Kidney tubule cell (primary cell): ENCODE measurements at places on chromosomes 2 and 18.

DNA sequence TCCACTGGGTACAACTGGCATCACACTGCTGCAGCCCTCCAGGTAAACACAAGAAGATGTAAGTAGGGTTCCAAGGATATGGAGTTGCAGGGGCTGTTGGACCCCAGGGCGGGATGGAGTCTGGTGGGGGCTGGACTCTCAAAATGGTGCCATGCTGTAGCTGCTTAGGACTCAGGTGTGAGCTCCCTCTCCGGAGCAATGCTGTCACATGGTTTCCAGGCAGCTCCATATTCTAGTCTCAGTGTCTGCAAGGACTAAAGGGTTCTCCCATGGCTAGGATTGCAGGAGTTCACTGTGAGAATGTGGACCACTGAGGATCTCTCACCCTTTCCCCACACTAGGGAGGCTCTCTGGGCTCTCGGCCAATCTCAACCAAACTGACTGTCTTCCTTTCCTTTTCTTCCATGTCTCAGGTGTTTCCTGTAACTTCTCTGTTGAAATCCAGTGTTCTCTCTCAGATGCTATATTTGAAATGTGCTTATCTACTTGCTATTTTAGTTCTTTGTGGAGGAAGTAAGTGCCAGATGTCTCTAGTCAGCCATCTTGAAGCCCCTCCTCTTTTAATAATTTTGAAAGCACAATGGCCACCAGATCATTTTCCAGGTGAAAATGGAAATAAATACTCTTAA lies 57.6 kb downstream of the CCNT2 start:
- DNase-seq, result no peak

DNA sequence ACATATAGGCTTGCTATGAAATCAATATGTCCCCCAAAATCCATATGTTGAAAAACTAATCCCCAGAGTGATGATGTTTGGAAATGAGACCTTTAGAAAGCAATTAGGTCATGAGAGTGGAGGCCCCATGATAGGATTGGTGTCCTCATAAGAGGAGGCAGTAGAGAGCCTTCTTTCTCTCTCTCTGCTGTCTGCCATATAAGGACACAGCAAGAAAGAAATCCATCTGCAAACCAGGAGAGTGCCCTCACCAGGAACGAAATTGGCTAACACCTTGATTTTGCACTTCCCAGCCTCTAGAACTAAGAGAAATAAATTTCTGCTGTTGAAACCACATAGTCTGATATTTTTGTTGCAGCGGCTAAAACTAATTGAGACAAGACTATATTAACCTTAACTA lies 89.5 kb downstream of the NBAS start:
- DNase-seq, result no peak

DNA sequence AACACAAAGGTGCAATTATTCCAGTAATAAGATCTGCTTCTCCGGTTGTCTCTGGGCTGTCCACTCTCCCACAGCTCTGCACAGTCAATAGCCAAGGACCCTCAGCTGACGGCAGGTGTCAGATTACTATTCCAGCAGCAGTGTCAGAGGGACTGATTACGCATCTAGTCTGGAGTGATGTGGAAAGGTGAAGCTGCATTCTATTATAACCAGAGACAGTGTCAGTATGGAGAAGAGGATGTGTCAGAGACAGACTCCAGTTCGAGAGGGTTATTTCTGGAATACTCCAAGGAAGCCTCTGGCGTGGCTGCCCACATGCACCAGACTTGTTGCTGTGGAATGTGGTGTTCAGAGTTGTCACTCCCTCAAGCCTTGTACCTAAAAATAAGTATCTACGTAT lies 163.6 kb upstream of the TMEM200C start:
- peak; percentile 58 for DNase-seq

DNA sequence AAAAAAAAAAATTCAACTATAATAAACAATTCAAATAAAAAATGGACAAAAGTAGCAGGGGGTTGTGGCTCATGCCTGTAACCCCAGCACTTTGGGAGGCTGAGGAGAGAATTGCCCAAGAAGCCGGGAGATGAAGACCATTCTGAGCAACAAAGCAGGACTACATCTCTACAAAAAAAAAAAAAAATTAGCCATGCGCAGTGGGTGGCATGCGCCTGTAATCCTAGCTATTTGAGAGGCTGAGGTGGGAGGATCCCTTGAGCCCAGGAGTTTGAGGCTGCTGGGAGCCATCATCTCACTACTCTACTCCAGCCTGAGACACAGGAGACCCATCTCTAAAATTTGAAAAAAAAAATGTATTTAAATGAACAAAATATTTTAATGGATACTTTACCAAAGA lies 4.4 kb upstream of the CACNB4 start:
- no peak for DNase-seq

GRCh38 chr2:185128996-185129395 lies 530.7 kb downstream of the ZNF804A start:
- no peak for DNase-seq

- peak; percentile 53 for DNase-seq
Measured at GRCh38 chr2:61993422-61994024, 88.0 kb downstream of the COMMD1 start.

DNA sequence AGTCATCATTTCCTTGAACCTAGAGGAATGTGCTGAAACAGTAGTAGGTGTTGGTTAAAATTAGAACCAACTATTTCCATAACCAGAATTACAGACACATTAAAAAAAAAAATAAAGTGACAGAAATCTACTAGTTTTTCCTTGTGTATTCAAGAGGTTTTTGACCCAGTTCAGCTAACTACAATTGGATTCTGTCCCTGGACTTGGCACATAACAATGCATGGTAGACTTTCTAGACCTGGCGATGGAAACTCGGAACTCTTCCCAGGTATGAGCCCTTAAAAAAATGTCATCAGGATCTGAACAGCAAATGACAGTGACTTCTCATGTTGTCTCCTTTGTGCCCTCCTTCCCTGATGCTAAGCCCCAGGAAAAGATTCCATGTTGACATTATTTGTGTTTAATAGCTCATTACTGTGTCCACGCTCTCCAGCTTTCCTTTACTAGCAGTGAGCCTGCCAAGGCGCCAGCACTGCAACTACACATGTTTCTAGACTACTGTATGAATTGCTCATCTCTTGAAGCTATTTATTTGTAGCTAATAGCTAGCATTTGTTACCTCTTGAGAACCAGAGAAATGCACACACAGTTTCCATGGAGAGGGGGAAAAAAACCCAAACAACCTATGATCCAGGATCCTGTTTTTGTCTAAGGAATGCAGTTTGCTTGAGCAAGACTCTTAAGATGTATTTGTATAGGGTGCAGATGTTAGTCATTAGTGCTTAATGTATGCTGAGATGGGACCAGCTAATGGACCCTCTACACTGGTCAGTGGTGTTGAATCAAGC lies 148.5 kb downstream of the FMNL2 start:
- no peak for DNase-seq
